ENCODE measurements at places on chromosomes 12 and 14.

DNA sequence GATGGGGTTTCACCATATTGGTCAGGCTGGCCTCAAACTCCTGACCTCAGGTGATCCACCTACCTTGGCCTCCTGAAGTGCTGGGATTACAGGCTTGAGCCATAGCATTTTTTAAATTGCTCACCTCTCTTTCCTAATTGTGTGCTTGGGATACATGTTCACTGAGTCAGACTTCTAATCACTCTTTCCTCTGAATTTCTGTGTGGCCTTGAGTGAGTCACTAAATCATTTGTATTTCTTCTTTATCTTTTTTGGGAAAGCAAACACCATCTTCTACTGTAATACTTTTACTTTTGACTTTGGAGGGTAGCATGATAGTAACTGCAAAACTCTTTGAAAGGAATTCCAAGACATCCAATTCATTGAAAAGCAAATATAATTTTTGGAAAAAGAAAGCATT is 60.8 kb downstream of the FLRT2 start:
- no peak for DNase-seq

- no peak for DNase-seq
These were observed 475.8 kb downstream of the RAD51B start for GRCh38 chr14:68295316-68295816.

DNA sequence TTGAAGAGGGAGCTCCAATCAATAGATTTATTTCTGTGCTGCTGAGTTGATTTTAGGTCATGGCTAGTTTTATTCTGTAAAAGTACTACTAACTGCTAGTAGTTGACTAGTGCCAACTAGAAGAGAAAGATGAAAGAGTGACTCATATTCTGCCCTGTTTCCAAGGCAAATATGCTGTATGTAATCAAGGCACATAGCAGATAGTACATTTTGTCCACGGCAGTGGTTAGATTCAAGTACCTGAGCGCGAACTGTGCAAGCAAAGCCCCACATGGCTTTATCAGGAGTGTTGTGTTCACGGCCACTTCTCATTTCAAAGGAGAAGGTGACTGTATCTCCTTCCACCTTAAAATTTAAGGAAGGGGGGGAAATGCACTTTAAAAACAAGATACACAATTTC is 126.8 kb downstream of the TRAFD1 start:
- no peak for DNase-seq

DNA sequence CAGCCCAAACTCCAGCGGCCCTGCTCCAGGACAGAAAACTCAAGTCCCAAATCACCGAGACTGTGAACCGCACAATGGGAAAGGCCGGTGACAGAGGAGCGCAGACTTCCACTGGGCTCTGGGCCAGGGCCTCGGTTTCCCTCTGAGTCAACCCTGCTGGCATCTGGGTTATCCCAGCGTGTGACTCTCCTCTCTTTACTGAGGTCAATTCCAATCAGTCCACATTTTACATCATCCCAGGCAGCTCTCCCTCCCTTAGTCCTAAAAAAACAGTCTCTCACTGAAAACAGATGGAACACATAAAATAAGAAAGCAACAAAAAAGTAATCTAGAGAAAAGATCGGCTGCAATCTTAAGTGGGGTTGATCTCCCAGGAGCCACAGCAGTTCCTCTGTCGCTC is 36.9 kb downstream of the ITPK1 start:
- no peak for DNase-seq

GRCh38 chr12:66694666-66695613 is 16.1 kb upstream of the GRIP1 start:
- no peak for DNase-seq

DNA sequence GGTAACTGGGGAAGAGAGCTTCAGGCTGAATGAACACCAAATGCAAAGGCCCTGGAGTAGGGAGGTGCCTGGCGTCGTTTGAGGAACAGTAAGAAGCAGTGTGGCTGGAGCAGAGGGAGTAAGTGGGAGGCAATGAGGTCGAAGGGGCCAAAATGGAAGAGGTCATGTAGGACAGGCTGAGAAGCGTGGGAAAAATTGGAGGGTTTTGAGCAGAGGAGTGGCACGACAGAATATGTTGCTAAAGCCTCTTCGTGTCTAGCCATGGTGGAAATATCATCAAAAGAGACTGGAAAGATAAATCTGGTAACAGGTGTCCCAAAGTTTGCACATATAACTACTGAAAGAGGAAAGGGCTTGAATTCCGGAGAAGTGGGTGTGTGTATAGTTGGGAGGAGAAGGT is 1.9 kb downstream of the TRIM9 start:
- DNase-seq: no peak

DNA sequence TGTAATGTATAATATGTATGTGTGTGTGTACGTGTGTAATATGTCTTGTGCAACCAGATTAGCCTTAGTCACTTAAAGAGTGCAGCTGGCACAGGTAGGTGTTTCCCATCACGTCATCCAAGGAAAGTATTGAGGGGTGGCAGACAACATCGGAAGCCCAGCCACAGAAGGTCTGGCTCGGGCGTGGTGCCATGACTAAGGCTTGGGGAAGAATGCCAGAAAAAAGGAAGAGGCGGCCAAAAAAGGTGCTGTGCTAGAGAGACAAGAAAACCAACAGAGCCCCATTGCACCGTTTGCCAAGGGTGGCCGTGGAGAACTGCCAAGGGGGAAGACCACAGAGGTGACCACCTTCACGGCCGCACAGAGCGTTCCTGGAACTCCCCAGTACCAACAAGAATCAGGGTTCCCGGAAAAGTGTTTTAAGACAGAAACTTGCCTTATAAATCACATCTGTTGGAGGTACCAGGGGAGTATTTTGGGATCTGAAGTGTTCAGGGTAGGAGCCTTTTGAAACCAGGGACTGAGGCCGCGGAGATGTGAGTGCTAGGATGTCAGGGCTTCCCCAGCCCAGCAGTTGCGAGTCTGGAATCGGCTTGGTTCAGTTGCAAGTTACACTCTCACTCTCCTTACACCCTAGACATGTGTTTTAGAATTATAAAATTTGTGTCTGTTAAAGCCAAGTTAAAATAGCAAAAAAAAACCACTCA is 131.2 kb upstream of the DYRK2 start:
- no peak for DNase-seq

Measured in stimulated activated naive CD8-positive, alpha-beta T cell treated with anti-CD3 and anti-CD28 coated beads, Interleukin-15, Interleukin-2, amounts not matched to agents 100 U/mL and 50 U/mL, for 24 hours (primary cell).